ENCODE measurements at places on chromosomes 11 and 22. TPM values are rescaled to one million over a fixed set of nuclear protein-coding genes. Genes with fewer than 3 reads are reported as not detected.

- peak overlapping the region; percentile 96 for H3K27ac ChIP-seq
- H3K4me1 ChIP-seq = no peaks in the 10 kb centered on the region
- DNase-seq = no peak
- no peak overlapping the region for H3K4me3 ChIP-seq
These were observed 12.0 kb downstream of the RELA start for GRCh38 chr11:65650547-65651338.

GRCh38 chr11:123316003-123316402 lies 114.1 kb upstream of the GRAMD1B start:
- DNase-seq = no peak
- peaks cover 8% of the 10 kb centered on the region for H3K27me3 ChIP-seq

GRCh38 chr11:106702805-106703204 lies 315.5 kb downstream of the GUCY1A2 start:
- no peaks in the 10 kb centered on the region for H3K4me1 ChIP-seq
- no peak for DNase-seq
- no peaks in the 10 kb centered on the region for H3K36me3 ChIP-seq
- no peak overlapping the region for H3K4me3 ChIP-seq
- no peak overlapping the region for H3K27ac ChIP-seq

- no peak overlapping the region for H3K27ac ChIP-seq
- DNase-seq = no peak
- H3K4me3 ChIP-seq = no peak overlapping the region
- no peaks in the 10 kb centered on the region for H3K36me3 ChIP-seq
- H3K27me3 ChIP-seq = no peaks in the 10 kb centered on the region
- H3K4me1 ChIP-seq = no peaks in the 10 kb centered on the region
These were observed 10.0 kb downstream of the MED15 start for GRCh38 chr22:20517422-20517821.

DNA sequence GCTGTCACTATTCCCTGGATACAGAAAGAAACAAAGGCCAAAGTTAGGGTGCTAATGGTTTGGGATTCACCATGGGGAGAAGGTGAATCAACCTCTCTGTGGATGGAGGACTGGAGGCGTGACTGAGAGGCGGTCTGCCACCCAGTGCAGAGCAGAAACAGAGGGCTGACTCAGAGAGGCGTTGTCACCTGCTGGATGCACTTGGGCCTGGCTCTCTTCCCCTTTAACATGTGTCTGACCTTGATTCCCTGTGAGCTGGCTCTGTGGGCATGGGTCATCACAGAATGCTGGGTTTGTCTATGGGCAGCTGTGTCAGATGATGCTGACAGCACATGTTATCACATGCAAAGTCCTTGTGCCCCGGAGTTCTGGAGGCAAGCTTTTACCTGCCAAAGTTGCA lies 75.9 kb downstream of the LDLRAD3 start:
- no peak overlapping the region for H3K4me3 ChIP-seq
- no peak for DNase-seq
- peaks cover 10% of the 10 kb centered on the region for H3K4me1 ChIP-seq
- no peak overlapping the region for H3K27ac ChIP-seq
- H3K27me3 ChIP-seq = no peaks in the 10 kb centered on the region

GRCh38 chr11:64842851-64843685 lies 1.4 kb downstream of the CDC42BPG start:
- peaks cover 5% of the 10 kb centered on the region for H3K4me1 ChIP-seq
- DNase-seq = no peak
- H3K27ac ChIP-seq = no peak overlapping the region
- H3K36me3 ChIP-seq = no peaks in the 10 kb centered on the region

DNA sequence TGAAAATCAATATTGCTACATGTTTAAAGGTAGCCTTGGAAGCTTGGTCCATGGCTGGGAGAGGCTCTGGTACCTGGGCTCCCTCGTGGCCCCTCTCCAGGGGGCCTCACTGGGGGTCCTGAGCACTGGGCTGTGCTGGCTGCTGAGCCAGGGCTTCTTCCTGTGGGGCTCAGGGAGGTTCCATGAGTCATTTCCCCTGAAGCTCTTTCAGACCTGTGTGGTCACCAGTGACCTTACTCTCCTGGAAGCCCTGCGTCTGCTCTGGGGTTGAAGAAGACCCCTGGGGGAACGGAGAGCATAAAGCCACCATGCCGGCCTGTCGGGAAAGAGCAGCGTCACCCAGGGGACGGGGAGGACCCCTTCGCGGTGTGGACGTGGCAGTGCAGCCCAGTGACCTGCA lies 389.0 kb downstream of the TBC1D22A start:
- no peaks in the 10 kb centered on the region for H3K27me3 ChIP-seq
- no peaks in the 10 kb centered on the region for H3K4me1 ChIP-seq
- no peak overlapping the region for H3K27ac ChIP-seq
- no peak for DNase-seq
- no peak overlapping the region for H3K4me3 ChIP-seq
- H3K36me3 ChIP-seq = no peaks in the 10 kb centered on the region

- no peaks in the 10 kb centered on the region for H3K27me3 ChIP-seq
- peak overlapping the region; percentile 100 for H3K27ac ChIP-seq
- H3K4me1 ChIP-seq = peaks cover 75% of the 10 kb centered on the region
- no peaks in the 10 kb centered on the region for H3K36me3 ChIP-seq
These were observed 585 bp downstream of the ARHGEF12 start for GRCh38 chr11:120336641-120337354.

- H3K27me3 ChIP-seq = no peaks in the 10 kb centered on the region
- no peaks in the 10 kb centered on the region for H3K4me1 ChIP-seq
- no peaks in the 10 kb centered on the region for H3K36me3 ChIP-seq
- H3K4me3 ChIP-seq = no peak overlapping the region
- no peak for DNase-seq
These were observed 43.5 kb downstream of the MIAT start for GRCh38 chr22:26700886-26701285.

DNA sequence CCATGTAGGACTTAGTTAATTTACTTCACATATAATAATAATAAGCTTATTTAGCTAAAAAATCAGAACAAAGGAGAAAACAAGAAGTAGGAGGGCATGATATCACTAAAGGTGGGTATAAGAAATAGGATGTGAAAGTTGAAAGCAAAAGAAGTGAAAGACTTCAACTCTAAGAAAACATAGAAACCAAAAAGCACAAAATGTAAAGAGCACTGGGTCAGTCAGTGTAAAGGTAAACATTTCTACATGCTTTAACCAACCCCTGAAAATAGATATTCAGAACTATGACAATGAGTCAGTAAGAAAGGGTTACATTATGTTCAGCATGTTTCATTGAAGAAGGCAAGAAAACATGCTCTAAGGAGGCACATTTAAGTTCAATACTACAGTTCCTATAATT lies 298.8 kb downstream of the SWAP70 start:
- H3K27ac ChIP-seq = no peak overlapping the region
- no peaks in the 10 kb centered on the region for H3K4me1 ChIP-seq
- H3K36me3 ChIP-seq = no peaks in the 10 kb centered on the region
- no peak for DNase-seq

DNA sequence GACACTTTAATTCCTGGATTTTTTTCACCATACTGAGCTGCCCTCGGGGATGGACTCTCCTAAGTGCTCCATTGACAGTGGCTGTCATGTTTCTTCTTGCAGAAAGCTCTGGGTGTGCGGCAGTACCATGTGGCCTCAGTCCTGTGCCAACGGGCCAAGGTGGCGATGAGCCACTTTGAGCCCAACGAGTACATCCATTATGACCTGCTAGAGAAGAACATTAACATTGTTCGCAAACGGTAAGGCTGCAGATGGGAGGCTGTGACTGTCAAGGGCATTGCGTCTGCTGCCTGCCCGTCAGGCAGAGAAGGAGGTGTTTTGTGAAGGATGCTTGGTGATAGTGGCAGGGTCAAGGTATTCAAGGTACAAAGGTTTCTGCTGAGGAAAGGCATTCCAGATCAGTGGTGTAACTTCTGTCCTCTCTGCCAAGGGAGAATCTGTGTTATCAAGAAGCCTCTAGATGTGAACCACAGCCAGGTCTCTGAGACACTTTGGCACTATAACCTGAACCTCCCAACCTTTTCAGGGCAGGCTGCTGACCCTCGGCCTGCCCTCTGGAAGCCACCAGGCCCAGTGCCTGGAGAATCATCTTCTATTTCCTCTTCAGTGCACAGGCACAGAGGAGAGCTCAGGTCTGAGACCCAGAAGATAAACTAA lies 30.8 kb downstream of the ACO2 start:
- H3K27ac ChIP-seq = no peak overlapping the region
- DNase-seq = no peak
- peaks cover 30% of the 10 kb centered on the region for H3K36me3 ChIP-seq
- no peaks in the 10 kb centered on the region for H3K4me1 ChIP-seq

DNA sequence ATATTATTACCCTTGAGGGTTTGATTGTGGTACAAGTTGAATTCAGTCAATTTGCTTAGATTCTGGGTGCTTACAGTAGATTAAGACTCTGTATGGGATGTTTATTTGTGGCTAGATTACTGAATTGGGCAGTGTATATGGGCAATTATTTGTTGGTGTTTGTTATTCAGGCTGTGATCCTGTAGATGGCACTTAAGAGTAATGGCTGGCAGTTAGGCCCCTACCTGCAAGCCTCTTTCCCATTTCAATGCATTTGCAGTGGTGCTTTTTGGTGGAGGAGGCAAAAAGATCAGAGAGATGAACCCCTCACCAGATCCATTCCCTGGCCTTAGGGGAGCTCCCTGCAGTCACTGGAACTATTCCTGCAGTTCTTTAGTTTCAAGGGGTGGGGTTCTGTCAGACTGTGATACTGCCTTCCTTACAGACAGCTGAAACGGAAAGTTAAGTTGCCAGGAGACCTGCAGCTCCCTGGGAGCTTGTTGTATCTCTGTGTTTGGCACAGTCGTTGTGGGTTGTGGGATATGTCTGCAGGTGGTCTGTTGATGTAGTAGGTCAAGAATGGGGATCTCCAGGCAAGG lies 199.5 kb downstream of the AASDHPPT start:
- no peaks in the 10 kb centered on the region for H3K27me3 ChIP-seq
- no peaks in the 10 kb centered on the region for H3K36me3 ChIP-seq
- DNase-seq = no peak
- no peak overlapping the region for H3K27ac ChIP-seq

GRCh38 chr11:123640029-123640428 lies 14.4 kb downstream of the SCN3B start:
- H3K4me1 ChIP-seq = no peaks in the 10 kb centered on the region
- H3K27me3 ChIP-seq = no peaks in the 10 kb centered on the region
- no peak overlapping the region for H3K27ac ChIP-seq
- DNase-seq = no peak

DNA sequence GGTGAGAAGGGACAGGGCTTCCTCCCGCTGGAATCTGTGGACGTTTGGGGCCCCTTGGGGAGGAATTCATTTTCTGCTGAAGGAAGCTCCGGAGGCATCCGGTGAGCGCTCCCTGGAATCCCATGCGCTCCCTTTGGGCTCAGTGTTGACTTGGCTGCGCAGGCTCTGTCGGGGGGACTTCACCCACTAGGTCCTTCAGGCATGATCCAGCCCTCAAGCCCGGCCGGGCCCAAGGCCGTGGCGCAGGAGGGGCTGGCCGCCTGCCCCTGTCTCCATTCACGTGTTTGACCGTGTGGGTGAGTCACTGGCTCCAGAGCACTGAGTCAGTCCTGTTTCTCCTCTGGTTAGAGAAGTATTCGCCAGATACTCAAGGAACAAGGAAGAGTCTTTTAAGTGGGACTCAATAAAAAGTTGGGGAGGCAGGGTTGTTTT lies 1.4 kb downstream of the CTTN start:
- no peaks in the 10 kb centered on the region for H3K36me3 ChIP-seq
- H3K4me1 ChIP-seq = peaks cover 32% of the 10 kb centered on the region
- peak overlapping the region; percentile 84 for H3K4me3 ChIP-seq
- DNase-seq = peak; percentile 94
- H3K27me3 ChIP-seq = no peaks in the 10 kb centered on the region
- H3K27ac ChIP-seq = peak overlapping the region; percentile 91

GRCh38 chr11:117299351-117300282 lies 8.5 kb downstream of the BACE1-AS start:
- H3K4me1 ChIP-seq = peaks cover 8% of the 10 kb centered on the region
- H3K27ac ChIP-seq = no peak overlapping the region
- DNase-seq = no peak
- H3K36me3 ChIP-seq = no peaks in the 10 kb centered on the region
- H3K4me3 ChIP-seq = no peak overlapping the region

OR8A1 gene
- total RNA-seq = not detected

OR5J2 gene
- total RNA-seq = not detected

MYOD1 gene
- total RNA-seq = not detected

MSANTD2 gene
- 16.6 TPM for total RNA-seq

Data from sigmoid colon (tissue), 7 donors.